GM23248 (cell line): ENCODE measurements at places on chromosomes 6 and 20. TPM values are rescaled to one million over a fixed set of nuclear protein-coding genes. Genes with fewer than 3 reads are reported as not detected.

GRCh38 chr20:2752567-2753460, 47.6 kb downstream of the CPXM1 start:
- peak; percentile 70 for DNase-seq

GRCh38 chr20:59831916-59832270, 101.5 kb downstream of the SYCP2 start:
- no peak for DNase-seq

The ARFGAP1 gene
- polyA plus RNA-seq, result 59.9 and 69.0 TPM in 2 replicates

The FAM209B gene
- polyA plus RNA-seq, result not detected in 2 replicates

The SRMS gene
- polyA plus RNA-seq, result not detected in 2 replicates

The IDH3B gene
- polyA plus RNA-seq, result 75.6 and 79.5 TPM in 2 replicates

- DNase-seq, result no peak
Measured at GRCh38 chr6:33297406-33297955, 1.3 kb downstream of the RGL2 start.

DNA sequence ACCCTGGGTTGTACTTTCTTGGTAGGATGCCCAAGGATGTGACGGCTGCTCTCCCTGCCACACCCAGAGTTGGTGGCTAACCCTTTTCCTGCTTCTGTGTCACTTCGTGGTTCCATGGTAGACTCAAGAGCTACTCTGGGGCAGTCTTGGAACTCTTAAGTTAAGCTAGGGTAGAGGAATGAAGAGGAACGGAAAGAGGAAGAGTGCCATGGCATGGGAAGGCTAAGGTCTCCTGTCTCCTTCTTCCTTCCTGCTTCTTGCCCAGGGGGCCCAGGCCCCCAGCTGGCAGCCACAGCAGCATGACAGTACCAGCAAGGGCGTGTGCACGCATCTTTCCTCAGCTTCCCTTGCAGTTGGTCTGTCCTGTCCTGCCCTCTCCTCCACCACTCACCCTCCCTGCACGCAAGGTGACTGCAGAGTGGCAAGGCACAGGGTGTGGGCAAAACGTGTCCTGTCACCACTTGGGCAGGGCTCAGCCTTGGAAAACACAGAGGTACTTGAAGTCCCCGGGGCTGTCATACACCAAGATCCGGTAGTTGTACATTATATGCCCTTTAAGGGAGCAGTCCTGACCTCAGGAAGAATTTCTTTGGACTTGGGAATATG, 39.8 kb upstream of the TGM3 start:
- no peak for DNase-seq

DNA sequence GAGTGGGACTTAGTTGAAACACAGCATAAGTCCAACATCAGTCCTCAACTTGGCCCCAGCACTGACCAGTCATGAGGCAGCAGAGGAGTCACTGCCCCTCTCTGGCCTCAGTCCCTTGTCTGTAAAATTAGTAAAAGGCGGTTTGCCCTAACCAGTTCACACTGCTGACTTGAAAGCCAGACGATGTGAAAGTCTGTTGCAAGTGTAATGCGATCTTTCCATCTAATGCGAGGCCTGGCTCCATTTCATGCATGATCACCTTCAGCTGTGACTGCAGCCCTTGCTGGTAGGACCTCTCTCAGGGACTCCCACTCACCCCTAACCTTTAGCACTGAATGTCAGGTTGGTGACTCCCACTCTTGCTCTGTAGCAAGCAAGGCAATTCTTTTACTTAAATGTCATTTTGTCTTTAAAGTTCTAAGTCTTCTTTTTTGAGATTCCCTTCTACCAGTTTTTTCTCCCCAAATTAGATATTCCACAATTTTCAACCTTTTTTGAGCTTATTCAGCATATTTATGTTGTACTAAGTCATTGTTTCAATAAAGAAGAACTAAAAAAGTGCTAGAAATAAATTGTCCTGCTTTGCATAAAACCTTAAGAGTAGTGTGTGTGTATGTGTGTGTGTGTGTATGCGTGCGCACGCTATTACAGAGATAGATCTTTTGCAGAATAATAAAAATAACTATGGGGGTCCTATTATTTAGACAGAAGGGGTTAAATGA, 245.5 kb downstream of the PACRG start:
- peak; percentile 2 for DNase-seq

The ULBP3 gene
- 3.7 and 4.4 TPM in 2 replicates for polyA plus RNA-seq

GRCh38 chr6:306641-307061, 14.4 kb downstream of the DUSP22 start:
- DNase-seq, result no peak

The DACT2 gene
- polyA plus RNA-seq, result not detected in 2 replicates

- DNase-seq, result peak; percentile 93
Measured at GRCh38 chr6:64520050-64520449, 884.4 kb downstream of the PHF3 start.

The FAM83B gene
- not detected in 2 replicates for polyA plus RNA-seq

The NKX2-4 gene
- polyA plus RNA-seq, result not detected in 2 replicates

- no peak for DNase-seq
Measured at GRCh38 chr6:78867020-78867369, 356 bp upstream of the IRAK1BP1 start.

DNA sequence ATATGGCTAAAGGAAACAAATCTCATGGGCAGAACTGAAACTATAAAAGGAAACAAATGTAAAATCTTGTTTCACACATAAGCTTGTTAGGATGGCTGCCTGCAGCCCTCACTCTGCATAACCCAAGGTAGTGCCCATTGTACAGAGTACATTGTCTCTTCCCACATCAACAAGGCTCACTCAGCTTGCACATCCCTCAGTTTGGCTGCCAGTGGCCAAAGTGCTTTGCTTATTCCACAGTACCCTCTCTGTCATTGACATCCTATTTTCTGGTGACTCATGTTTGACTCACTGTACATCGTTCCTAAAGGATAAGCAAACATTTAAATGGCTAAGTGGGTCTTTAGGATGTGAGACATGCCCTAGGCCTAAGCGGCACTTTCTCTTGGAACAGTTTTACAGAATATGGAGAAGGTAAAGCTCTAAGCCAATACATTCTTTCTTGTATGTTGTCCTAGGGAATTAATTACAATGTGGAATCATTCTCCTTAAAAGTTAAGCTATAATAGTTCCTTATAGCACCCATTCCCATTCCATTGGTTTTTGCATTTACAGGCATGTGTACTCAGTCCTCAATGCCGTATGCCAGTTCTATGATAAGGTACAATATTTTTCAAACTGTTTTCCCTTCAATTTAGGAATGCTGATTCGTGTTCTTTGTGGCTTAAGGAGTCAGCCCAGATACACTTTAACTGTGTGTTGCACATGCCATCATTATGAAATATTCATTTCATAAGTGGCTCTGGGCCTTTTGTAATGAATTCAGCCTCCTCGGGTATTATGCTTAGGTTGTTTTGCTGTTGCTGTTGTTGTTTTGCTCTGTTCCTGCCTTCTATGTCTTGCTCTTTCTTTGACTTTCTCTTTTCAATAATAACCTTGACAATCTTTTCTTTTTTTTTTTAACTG, 5.5 kb downstream of the ANKEF1 start:
- peak; percentile 73 for DNase-seq

The CLVS2 gene
- not detected in 2 replicates for polyA plus RNA-seq

- DNase-seq, result no peak
Measured at GRCh38 chr20:17510548-17510947, 20.6 kb downstream of the BFSP1 start.

The LTB gene
- 0.23 TPM in 1 of 2 replicates, not detected in the other for polyA plus RNA-seq
